Calu3 (cell line): ENCODE measurements at places on chromosomes 7 and 10. TPM values are rescaled to one million over a fixed set of nuclear protein-coding genes. Genes with fewer than 3 reads are reported as not detected.

MMD2 gene
- not detected in 2 replicates for total RNA-seq

DNA sequence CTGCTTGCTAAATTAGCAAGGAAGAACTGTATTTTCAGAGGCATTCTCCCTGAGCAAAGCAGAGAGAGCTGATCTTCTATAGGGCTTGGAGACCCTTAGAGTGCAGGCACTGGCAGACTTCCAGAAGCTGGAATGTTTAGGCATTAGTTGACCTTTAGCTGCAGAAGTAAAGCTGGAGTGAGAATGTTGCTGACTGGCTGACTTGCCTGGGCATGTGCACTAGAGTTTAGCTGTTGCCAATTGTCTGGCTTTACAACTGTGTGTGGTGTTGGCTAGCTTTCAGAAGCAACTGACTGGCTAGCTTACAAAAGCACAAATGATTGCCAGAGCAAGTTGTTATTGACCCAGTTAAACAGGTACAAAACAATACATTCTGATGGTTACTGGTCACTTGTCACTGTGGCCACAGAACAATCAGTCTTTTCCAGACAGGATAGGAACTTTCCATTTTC is 25.1 kb downstream of the FAM13C start:
- no peak for DNase-seq

GTF2I gene
- 175 and 177 TPM in 2 replicates for total RNA-seq

ZNF117 gene
- total RNA-seq: 2.4 and 2.5 TPM in 2 replicates

CLRN3 gene
- 0.52 and 0.76 TPM in 2 replicates for total RNA-seq

- no peak for DNase-seq
Measured at GRCh38 chr7:17984288-17984687, 43.4 kb downstream of the PRPS1L1 start.

GRCh38 chr7:47610506-47611044 is 28.7 kb upstream of the TNS3 start:
- no peak for DNase-seq

DNA sequence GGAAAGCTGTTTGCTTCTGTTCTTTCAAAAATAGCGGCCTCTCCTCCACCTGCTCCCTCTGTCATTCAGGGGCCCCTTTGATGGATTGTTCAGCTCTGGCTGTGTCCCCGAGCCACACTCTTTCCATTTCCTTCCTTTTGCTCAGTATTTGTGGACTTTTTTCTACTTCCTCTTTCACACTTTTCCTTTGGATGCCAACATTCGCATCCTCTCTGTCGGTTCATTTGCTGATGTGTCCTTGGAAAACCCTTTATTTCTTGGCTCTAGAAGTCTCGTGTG is 11.7 kb upstream of the PWWP2B start:
- no peak for DNase-seq

DNA sequence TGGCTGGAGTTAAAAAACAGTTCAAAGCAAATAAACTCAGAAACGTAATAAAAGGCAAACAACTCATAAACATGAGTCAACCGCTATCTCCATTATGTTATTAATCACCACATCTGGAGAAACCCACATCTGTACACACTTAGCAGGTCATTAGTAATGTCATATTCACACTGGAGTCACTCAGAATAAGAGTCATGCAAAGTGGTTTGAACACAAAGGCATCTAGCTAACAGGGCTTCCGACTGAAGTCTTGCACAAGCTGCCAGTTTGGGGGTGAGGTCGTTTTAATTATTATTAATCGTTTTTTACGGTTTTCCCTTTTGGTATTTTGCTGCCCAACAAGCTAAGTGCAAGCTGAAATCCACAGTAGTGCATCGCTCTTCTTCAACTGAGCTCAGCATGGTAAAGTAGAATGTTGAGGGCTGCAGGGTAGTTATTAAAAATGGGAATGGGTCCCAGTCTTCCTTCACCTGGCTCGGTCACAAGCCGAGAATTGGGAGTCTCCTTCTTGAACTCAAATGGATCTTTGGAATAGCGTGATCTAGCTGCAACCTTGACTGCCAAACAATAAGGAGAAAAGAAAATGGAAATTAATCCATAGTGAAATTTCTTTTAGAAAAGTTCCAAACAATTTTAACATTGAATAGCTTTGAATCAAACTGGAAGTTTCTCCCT is 663.5 kb downstream of the KCNMA1 start:
- no peak for DNase-seq
